ENCODE measurements at places on chromosomes 6 and 20.

- no peak for DNase-seq
Observed at GRCh38 chr6:143583542-143584327, 72.2 kb upstream of the FUCA2 start.

DNA sequence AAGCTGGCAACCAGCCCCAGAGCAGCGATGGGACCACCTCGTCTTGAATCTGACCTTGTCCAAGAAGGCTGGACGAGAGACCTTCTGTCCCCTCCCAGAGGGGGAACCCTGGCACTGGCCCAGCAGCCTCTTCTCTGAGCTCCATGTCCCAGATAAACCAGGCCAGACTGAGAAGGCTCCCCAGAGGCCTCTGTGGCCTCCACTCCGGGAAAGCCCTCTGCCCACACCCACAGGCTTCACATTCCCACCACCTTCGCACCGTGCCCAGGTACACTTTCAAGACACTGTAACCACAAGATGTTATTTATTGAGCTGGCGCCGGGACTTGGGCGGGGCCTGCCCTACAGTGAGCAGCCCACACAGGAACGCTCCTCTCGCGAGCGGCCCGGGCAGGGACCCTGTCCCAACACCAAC, 33.2 kb downstream of the ADA start:
- DNase-seq: no peak

DNA sequence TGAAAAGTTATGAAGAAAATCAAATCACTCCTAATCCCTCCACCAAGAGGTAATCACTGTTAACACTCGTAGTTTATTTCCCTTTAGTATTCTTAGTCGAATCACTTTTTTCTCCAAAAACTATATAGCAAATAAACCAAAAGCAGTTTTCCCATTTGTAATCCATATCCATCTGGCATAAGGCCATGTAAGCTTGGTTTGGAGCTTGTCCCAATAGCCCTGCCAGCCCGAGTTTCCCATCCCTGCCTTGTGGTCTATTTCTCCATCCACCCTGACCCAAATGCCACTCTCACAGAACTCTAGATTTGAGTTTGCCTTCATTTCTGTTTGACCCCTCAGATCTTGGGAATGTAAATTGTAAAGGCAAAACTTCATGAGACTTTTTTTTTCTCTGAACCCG, 71.8 kb upstream of the DSP start:
- no peak for DNase-seq

- no peak for DNase-seq
Observed at GRCh38 chr20:62665153-62665754, 23.0 kb downstream of the SLCO4A1 start.

- no peak for DNase-seq
Observed at GRCh38 chr6:118843685-118844390, 50.1 kb upstream of the ASF1A start.
